HCT116 (cell line): ENCODE measurements at places on chromosomes 1 and 21.
A peak's percentile ranks its signal among the peaks of the same experiment; 100 is the strongest.

GRCh38 chr1:62856960-62857359 is 73.0 kb downstream of the ATG4C start:
- H3K36me3 ChIP-seq = no peaks in the 10 kb centered on the region
- no peaks in the 10 kb centered on the region for H3K4me1 ChIP-seq
- DNase-seq = no peak
- no peaks in the 10 kb centered on the region for H3K27me3 ChIP-seq

- H3K4me1 ChIP-seq = no peaks in the 10 kb centered on the region
- H3K27me3 ChIP-seq = peaks cover 26% of the 10 kb centered on the region
- no peaks in the 10 kb centered on the region for H3K36me3 ChIP-seq
- H3K27ac ChIP-seq = no peak overlapping the region
- no peak for DNase-seq
Measured at GRCh38 chr1:176692431-176692830, 229.5 kb downstream of the PAPPA2 start.

GRCh38 chr1:208137193-208137592 is 107.0 kb downstream of the PLXNA2 start:
- H3K36me3 ChIP-seq = no peaks in the 10 kb centered on the region
- DNase-seq = no peak
- no peak overlapping the region for H3K27ac ChIP-seq
- H3K27me3 ChIP-seq = no peaks in the 10 kb centered on the region

- H3K4me1 ChIP-seq = no peaks in the 10 kb centered on the region
- no peak overlapping the region for H3K4me3 ChIP-seq
- DNase-seq = no peak
- H3K36me3 ChIP-seq = no peaks in the 10 kb centered on the region
- H3K27ac ChIP-seq = no peak overlapping the region
Measured at GRCh38 chr1:108617008-108617723, 43.7 kb downstream of the HENMT1 start.

DNA sequence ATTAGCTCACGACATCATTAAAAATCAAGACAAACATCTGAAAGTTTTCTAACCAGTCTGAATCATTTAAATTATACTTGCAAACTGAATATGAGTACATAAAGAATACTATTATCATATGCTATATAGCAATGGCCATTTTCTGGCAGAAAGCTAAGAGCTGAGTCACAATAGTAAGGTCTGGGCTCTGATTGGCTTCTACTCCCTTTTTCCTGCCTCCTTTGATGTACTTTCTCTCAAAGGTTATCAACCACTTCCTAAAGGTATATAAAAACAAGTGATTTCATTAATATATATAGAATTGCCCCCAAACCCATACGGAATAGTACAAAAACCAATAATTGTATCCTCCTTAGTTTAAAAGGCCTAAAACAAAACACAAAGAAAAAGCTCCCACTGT is 7.0 kb downstream of the KCNA3 start:
- no peaks in the 10 kb centered on the region for H3K4me1 ChIP-seq
- no peak overlapping the region for H3K4me3 ChIP-seq
- no peak overlapping the region for H3K27ac ChIP-seq
- H3K27me3 ChIP-seq = peaks cover 66% of the 10 kb centered on the region

GRCh38 chr1:221886743-221887414 is 145.0 kb upstream of the DUSP10 start:
- H3K4me3 ChIP-seq = no peak overlapping the region
- H3K27ac ChIP-seq = no peak overlapping the region
- H3K4me1 ChIP-seq = peaks cover 14% of the 10 kb centered on the region
- DNase-seq = peak; percentile 46

- H3K27ac ChIP-seq = no peak overlapping the region
- DNase-seq = no peak
- no peak overlapping the region for H3K4me3 ChIP-seq
- H3K4me1 ChIP-seq = no peaks in the 10 kb centered on the region
- peaks cover 41% of the 10 kb centered on the region for H3K27me3 ChIP-seq
Measured at GRCh38 chr21:32102426-32102825, 176.4 kb downstream of the MIS18A start.
